Progenitor cell of endocrine pancreas (in vitro differentiated cells): ENCODE measurements at places on chromosomes 11 and 22. TPM values are rescaled to one million over a fixed set of nuclear protein-coding genes. Genes with fewer than 3 reads are reported as not detected.
A peak's percentile ranks its signal among the peaks of the same experiment; 100 is the strongest.

Gene TTLL1
- 11.9 and 12.4 TPM in 2 replicates for total RNA-seq

GRCh38 chr11:95514416-95515110 lies 275.0 kb downstream of the FAM76B start:
- peaks cover 5% of the 10 kb centered on the region for H3K4me1 ChIP-seq
- H3K4me3 ChIP-seq = no peak overlapping the region
- no peak for DNase-seq
- H3K27me3 ChIP-seq = peaks cover 8% of the 10 kb centered on the region
- no peaks in the 10 kb centered on the region for H3K36me3 ChIP-seq

DNA sequence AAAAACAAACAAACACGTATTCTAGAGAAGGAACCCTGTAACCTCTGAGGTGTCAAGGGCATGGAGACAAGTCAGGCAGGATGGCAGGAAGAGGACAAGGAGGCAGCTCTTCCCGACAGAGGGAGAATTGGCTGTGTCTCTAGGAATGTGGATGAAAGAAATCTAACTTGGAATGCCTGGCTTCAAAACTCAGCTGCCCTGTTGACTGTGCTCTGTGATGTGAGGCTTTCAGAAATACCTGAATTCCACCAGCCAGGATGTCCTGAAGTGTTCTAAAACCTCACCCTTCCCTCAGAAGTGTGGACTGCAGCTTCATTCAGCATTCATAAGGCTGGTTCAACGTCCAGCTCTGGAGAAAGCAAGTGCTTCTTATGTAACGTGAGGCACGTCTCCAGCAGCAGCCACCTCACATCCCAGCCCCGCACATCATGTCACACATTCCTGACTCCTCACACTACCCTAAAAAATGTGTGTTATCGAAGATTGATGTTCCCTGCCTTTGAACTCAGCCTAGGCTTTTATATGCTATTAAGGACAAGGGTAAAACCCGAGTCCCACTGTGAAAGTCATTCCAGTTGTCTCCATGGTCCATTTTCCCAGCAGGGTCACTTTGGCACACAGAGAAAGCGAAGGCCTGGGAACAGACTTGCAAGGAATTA lies 398.9 kb downstream of the ETS1 start:
- H3K27me3 ChIP-seq = peaks cover 7% of the 10 kb centered on the region
- H3K27ac ChIP-seq = no peak overlapping the region
- no peaks in the 10 kb centered on the region for H3K4me1 ChIP-seq
- no peak for DNase-seq
- peaks cover 1% of the 10 kb centered on the region for H3K36me3 ChIP-seq

Gene C11orf16
- total RNA-seq = not detected in 2 replicates

- H3K36me3 ChIP-seq = no peaks in the 10 kb centered on the region
- H3K4me3 ChIP-seq = no peak overlapping the region
- no peak overlapping the region for H3K27ac ChIP-seq
- H3K27me3 ChIP-seq = peaks cover 2% of the 10 kb centered on the region
- peaks cover 9% of the 10 kb centered on the region for H3K4me1 ChIP-seq
Observed at GRCh38 chr11:69192301-69192721, 36.6 kb downstream of the SMIM38 start.

DNA sequence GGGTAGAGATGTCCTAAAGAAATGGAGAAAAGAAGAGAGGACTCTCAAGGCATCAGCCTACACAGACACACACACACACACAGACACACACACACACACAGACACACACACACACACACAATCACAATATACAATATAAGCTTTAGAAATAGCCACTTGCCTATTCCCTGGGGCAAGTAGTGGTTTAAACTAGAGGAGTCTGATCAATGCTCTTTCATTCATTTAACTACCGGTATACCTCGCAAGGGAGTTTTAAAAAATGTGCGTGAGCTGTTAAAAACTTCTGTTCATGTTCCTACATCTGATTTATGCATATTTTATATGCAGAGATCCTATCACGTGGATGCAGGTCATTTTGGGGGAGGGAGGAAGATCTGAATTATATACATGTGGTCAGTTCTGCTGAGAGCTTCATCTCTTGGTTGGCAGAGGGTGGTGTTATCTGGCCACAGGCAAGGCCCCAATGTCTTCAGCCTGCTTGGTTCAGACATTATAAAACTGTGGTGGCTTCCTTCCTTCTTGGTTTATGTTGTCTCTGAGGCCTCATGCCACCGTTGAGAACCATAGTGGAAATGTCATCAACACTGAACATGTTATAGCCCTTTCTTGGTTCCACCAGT lies 56.6 kb downstream of the SYT13 start:
- peaks cover 16% of the 10 kb centered on the region for H3K36me3 ChIP-seq
- H3K27ac ChIP-seq = no peak overlapping the region
- H3K4me1 ChIP-seq = no peaks in the 10 kb centered on the region

Gene MS4A6E
- not detected in 2 replicates for total RNA-seq

Gene AGBL2
- total RNA-seq = 6.1 and 8.2 TPM in 2 replicates

DNA sequence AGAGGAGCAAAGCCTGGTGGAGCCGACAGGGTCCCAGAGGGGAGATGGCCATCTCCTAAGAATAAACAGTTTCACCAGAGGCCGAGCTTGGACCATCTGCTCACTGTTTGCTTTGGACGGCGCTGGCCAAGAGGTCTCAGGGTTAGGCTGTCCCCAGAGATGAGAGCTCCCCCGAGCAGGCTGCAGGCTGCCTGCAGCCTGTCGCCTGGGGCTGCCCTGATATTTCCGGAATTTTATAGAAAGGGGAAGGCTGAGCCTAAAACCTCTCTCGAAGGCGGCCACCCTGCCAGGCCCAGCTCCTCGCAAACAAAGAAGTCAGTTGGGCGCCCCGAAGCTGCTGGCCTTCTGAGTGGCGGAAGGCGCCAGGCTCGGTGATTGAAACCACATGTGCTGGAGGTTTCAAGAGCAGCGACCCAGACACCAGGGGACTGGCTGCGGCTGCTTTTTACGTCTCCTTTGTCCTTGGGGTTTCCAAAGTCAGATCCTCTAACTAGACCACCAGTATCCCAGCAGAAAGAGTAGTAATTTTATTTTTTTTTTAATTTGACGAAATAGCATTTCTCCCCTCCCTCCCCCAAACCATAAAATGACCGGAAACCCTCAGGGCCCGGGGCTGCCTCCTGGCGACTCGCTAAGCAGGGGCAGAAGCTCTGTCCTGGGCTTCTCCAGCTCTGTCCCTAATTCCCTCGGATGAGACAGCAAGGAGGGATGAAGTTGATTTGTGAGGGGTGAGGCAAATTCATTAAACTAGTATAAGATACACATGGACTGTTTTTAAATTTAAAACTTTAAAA lies 57.4 kb downstream of the CLMP start:
- H3K36me3 ChIP-seq = no peaks in the 10 kb centered on the region
- H3K4me3 ChIP-seq = no peak overlapping the region
- no peak for DNase-seq
- no peaks in the 10 kb centered on the region for H3K4me1 ChIP-seq
- H3K27ac ChIP-seq = peak overlapping the region; percentile 87

Gene KCNK7
- total RNA-seq = 0.95 and 1.7 TPM in 2 replicates

GRCh38 chr11:110356762-110357671 lies 60.6 kb upstream of the RDX start:
- no peak overlapping the region for H3K4me3 ChIP-seq
- no peaks in the 10 kb centered on the region for H3K36me3 ChIP-seq
- DNase-seq = no peak
- peak overlapping the region; percentile 66 for H3K27ac ChIP-seq
- peaks cover under 1% of the 10 kb centered on the region for H3K27me3 ChIP-seq
